Right ventricle myocardium inferior (tissue), 1 donor: ENCODE measurements at places on chromosomes 16 and 17. TPM values are rescaled to one million over a fixed set of nuclear protein-coding genes. Genes with fewer than 3 reads are reported as not detected.

DNA sequence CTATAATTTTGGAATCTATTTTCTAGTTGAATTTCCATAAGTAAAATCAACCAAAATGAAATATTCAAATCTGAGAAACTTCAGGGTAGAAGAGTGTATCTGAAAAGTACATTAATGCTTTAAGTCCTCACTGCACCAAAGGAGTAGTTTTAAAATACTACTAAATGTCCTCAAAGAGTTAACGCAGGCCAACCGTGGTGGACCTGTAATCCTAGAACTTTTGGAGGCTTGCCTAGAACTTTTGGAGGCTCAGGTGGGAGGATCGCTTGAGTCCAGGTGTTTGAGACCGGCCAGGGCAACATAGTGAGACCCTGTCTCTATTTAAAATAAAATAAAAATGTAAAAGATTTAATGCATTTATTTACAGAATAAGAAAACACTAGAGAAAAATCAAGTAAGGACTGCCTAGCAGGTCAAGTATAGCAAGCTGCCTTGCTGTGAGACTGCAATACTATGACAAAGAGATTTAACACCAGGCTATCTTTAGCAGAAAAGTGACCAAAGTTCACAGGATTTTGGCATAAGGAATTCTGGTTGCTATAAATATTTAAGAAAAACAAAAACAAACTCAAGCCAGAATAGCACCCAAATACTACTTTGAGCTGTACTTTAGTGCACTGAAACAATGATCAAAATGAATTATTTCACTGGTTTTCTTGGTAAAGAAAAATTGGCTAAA is 41.0 kb downstream of the CHCT1 start:
- DNase-seq = no peak

DNA sequence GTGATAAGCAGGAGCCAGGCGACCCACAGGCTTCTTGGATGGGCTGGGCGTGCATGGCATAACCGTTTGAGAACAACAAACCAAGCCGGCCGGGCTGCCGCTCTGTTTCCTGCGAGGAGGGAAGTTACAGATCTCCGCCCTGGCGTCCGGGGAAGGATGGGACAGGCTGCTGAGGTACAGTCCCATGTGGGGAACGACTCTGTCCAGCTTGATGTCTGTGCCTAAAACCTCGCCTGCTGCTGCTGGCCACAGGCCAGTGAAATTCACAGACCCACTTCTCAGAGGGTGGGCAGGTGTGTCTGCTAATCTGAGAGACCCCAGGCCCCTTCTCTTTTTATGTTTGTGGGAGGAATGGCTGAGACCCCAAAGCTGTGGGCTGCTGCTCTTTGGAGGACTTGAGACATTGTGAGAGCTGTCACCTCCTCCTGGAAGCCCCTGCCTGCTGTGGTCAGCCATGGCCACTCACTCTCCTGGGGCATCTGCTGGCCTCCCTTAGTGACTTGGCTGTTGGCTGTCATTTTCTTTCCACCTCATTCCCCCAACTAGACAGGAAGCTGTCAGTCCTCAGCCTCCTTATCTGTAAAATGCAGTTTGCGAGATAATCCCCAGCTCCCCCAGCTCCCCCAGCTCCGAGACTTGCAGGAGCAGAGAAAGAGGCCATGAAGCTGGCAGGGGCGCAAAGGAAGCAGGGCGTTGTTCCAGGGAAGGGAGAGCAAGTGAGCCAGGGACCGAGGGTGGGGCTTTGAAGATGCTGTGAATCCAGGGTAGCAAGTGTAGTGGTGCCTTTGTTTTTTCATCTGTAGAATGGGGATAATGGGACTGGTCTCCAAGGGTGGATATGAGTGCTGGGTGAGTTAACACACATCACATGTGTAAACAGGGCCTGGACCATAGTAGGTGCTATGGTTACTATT is 51.0 kb downstream of the CMIP start:
- DNase-seq = peak; percentile 92

- no peak for DNase-seq
These were observed at the start of gene SEZ6L2 for GRCh38 chr16:29899516-29900101. Gene SEZ6L2, minus strand, starts transcription at chr16:29899550. Its CDS starts 531 bp downstream, at chr16:29899019.

GRCh38 chr17:49980703-49981197 is 11.8 kb downstream of the DLX4 start:
- DNase-seq = peak; percentile 25

- DNase-seq = no peak
These were observed 47.7 kb upstream of the ZNF750 start for GRCh38 chr17:82887255-82888164.

- no peak for DNase-seq
These were observed 60.5 kb downstream of the SLC5A11 start for GRCh38 chr16:24906199-24906808.

DNA sequence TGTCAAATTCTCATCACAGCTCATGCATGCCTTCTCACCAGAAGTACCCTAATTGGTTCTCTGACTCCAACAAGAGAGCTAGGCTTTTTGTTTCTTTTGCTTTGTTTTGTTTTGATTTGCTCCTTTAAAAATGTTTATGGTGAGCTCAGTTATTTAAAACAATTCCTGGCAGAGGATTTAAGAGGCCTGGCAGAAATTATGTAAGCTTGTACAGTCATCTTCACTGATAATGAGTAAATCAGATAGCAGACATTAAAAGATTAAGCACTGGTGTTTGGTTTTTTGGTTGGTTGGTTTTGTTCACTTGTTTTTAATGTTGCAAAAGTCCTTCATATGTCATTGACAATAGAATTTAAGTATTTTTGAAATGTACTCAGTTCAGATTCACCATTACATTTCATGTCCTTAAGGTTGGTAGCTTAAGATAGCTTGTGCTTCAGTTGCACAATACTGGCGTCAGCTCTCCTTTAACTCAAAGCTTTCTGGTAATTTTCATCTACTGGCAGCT is 378.9 kb downstream of the CDH13 start:
- DNase-seq = no peak

- DNase-seq = no peak
These were observed 192.1 kb upstream of the KIF2B start for GRCh38 chr17:53630638-53631037.

DNA sequence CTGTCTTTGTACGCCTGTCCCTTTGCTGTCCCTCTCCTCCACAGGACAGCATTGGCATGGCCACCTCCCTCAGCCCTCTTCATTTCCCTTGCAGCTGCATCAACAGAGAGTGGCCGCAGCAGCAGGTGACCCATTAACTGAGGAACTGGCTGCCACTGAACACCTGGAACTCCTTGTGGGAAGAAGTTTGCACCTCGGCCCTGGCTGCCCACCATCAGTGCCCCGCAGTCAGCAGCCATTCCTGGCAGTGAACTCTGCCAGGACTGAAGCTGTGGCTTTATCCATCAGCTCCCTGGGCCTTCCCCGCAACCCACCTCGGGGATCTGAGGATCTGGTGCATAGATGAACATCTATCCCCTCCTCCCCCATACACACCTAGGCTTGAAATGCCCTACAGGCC is 13.1 kb upstream of the RNF135 start:
- DNase-seq = no peak

DNA sequence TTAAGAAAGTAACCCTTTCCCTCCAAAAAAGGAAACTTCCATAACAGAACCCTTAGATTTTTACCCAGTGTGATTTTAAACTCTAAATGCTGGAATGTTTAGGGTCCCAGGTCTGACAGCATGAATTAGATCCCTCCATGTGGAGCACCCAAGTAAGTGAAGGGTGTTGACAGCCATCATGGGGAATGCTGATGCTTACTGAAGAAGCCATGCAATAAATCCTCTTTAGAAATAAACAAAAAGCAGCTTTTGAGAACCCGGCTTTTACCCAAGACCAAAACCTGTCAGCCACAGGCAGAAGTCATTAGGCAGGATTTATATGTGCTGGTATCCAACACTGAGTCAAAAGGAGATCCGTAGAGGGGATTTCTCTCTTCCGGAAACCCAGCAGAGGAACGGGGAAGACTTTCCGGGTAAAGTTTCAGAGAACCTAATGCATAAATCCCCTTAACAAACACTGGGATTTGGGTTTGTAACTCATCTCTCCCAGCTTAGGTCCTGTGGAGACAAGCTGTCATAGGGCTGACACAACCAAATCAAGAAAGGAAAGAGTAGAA is 287.5 kb downstream of the IRX3 start:
- no peak for DNase-seq

GRCh38 chr17:12089809-12090384 is 69.2 kb downstream of the MAP2K4 start:
- no peak for DNase-seq

- no peak for DNase-seq
These were observed 35.3 kb downstream of the MRTFB start for GRCh38 chr16:14106457-14106856.

GRCh38 chr16:26129997-26130396 is 438.2 kb downstream of the HS3ST4 start:
- no peak for DNase-seq

DNA sequence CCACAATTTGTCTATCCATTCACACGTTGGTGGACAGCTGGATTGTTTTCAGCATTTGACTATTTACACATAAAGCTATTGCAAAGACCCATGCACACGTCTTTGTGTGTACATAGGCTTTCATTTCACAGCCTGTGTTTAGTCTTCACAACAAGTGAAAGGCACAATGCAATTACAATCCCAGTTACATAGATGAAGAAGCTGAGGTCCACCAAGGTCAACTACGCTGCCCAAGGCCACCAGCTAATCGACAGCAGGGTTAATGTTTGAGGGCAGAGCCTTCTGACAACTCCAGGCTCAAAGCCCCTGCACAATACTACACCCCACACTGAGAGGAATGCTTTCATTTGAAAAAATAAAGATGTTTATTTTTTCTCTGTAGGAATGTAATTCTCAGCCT is 93.6 kb upstream of the CDH13 start:
- DNase-seq = no peak

DNA sequence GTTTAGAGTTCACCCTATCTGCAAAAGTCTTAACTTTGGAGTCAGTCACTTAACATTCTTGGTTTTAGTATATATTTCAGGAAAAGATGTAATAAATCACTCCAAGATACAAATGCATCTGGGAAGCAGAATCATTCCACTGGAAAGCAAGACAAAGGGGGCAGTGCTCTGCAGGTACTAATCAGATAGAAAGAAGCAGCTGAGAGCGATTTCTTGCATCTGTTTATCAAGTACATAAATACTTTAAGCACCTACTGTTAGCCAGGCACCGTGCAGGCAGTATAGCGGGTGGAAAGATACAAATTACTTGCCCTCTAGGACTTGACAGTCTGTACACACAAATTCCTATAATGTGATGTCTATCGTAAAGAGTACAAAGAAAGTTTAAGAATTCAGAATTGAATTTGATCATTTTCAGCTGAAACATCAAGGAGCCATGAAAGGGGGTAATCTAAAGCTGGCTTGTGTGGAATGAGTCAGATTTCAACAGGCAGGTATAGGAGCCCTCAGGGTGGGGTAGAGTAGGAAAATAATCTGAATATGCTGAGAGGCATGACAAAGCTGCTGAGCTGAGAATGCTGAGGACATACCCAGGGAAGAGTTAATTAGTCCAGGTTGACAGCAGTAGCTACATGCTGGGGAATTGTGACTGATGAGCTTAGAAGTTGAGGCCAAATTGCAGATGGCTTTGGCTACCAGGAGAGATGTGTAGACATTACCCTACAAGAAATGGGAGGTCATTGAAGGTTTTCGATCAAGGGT is 110.2 kb downstream of the CA10 start:
- DNase-seq = no peak

- DNase-seq = no peak
These were observed 333.7 kb downstream of the WWOX start for GRCh38 chr16:78433116-78433515.

DNA sequence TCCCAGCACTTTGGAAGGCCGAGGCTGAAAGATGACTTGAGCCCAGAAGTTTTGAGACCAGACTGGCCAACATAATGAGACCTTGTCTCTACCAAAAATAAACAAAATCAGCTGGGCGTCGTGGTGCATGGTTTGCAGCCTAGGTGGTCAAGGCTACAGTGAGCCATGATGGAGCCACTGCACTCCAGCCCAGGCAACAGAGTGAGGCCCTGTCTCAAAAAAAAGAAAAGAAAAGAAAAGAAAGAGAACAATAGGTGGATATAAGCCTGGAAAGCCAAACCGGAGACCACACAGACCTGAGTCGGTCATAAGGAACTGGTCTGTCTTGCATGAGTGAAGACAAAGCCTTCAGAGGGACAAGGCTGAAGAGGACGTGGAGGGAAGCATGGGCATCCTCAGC is 14.4 kb downstream of the ATP6V0D1 start:
- DNase-seq = no peak

- no peak for DNase-seq
These were observed 16.5 kb upstream of the CMTM4 start for GRCh38 chr16:66713076-66713475.

DNA sequence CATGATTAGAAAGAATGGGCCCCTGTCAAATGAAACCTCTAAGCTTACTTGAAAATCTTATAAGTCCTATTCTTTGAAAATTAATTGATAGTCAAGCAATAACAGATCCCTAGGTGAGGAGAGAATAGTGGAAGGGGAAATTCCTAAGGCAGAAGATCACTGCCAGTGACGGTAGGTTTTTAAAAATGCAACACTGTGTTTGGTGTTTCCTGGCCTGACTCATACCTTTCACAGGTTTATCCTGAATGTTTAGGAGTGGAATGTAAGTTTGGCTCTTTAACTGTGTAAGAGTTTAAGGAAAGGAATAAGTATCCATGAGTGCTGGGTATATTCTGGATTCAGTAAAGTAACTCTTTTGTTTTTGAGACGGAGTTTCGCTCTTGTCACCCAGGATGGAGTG is 23.8 kb downstream of the HAPSTR1 start:
- DNase-seq = no peak

GRCh38 chr17:45722161-45722560 is 62.0 kb upstream of the CRHR1 start:
- no peak for DNase-seq

- no peak for DNase-seq
These were observed 1.4 kb downstream of the CENPN start for GRCh38 chr16:81008505-81008789.

GRCh38 chr17:45096141-45096540 is 35.0 kb downstream of the NMT1 start:
- DNase-seq = no peak

GAS2L2 gene
- total RNA-seq = 0.27 TPM

RTN4RL1 gene
- 3.2 TPM for total RNA-seq

MMP28 gene
- total RNA-seq = 2.3 TPM

HCRT gene
- total RNA-seq = not detected

SPNS3 gene
- 0.35 TPM for total RNA-seq

MYH11 gene
- total RNA-seq = 17.9 TPM

FOXN1 gene
- total RNA-seq = not detected

MEFV gene
- 1.1 TPM for total RNA-seq

LRRC37A gene
- 1.1 TPM for total RNA-seq

SDF2 gene
- total RNA-seq = 31.5 TPM

MYH1 gene
- not detected for total RNA-seq

SCN4A gene
- 0.32 TPM for total RNA-seq

TGFB1I1 gene
- 19.9 TPM for total RNA-seq
